ENCODE measurements at places on chromosomes 6 and 20.
A peak's percentile ranks its signal among the peaks of the same experiment; 100 is the strongest.

DNA sequence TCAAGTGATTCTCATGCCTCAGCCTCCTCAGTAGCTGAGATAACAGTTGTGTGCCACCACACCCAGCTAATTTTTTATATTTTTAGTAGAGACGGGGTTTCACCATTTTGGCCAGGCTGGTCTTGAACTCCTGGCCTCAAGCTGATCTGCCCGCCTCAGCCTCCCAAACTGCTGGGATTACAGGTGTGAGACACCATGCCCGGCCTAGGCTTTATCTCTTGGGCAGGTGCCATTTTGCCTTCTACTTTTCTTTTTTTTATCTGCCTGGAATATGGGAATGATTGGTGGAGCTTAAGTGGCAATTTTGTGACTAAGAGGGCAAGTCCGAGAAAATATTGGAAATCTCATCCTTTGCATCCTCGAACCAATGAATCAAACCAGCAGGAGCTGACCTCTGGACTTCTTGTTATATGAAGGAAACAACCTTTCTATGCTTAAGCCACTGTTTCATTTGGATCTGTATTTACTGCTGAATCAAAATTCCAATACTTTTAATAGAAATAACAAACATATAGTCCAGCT lies 128.9 kb upstream of the ZNF217 start:
- no peak for DNase-seq

DNA sequence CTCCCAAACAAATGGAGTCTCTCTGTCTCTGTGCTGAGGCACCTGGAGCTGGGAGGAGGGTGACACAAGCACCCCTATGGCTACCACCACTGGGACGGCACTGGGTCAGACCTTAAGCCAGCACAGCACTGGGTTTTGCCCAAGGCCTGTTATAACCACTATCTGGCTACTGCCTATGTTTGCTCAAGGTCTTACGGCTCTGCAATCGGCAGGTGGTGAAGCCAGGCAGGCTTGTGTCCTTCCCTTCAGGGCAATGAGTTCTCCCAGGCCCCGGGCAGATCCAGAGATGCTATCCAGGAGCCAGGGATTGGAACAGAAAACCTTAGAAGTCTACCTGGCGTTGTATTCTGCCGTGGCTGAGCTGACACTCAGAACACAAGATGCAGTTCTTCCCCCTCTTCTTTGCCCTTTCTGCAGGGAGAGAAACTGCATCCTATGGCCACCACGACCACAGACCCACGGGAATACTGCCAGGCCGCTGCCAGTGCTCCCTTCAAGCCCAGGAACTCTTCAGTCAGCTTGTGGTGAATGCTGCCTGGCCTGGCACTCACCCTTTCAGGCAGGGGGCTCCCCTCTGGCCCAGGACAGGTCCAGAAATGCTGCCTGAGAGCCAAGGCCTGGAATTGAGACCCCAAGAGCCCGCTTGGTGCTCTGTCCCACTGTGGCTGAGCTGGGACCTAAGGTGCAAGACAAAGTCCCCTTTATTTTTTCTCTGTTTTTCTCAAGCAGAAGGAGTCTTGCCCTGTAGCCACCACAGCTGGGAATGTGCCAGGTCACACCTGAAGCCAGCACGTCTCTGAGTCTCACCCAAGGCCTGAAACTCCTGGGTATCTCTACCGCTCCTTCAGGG lies 67.0 kb upstream of the FRMD1 start:
- DNase-seq: no peak

- DNase-seq: no peak
These were observed 5.6 kb upstream of the KCNK16 start for GRCh38 chr6:39328066-39328465.

- DNase-seq: peak; percentile 94
These were observed 28.5 kb upstream of the CITED2 start for GRCh38 chr6:139402876-139403386.
